Hippocampal formation (tissue), 2 donors: ENCODE measurements at places on chromosomes 3 and 15.

- no peak for DNase-seq
Observed at GRCh38 chr3:65130782-65131181, 443.0 kb upstream of the ADAMTS9 start.

DNA sequence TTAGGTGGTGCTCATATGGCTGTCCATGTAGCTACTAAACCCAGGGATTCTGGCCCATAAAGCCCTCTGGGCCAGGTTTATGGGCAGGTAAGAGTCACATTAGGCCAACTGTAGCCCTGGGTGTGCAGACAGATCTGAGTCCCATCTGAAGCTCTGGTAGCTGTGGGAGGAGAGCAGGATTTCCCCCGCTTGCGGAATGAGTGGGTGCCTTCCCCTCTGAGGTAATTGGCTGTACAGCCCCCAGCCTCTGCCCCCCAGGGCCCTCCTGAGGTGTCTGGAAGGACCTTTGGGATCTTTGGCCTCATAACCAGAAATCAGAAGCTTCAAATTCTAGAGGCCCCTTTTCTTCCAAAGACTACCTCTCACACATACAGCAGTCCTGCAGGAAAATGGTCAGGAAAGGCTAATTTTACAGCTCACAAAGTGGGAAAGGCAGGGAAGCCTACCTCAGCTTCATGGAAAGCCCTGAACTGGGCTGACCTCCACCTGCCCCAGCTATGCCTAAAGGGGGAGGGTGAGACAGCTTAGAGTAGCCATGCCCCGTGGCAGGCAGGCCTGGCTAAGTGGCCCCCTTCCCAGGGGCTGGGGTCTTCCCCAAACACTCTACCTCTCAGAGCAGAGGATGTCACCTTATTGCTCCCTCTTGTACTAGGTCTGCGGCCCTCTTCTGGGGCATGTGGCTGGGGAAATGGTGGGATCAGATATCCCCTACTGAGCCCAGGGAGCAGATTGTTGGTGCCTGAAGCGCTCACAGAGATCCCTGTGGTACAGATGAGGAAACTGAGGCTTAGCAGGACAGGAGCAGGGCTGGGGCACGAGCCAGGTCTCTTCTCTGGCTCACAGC lies 16.8 kb downstream of the HEMK1 start:
- no peak for DNase-seq

- DNase-seq: no peak
Observed at GRCh38 chr3:194296454-194297263, 54.5 kb downstream of the CPN2 start.

DNA sequence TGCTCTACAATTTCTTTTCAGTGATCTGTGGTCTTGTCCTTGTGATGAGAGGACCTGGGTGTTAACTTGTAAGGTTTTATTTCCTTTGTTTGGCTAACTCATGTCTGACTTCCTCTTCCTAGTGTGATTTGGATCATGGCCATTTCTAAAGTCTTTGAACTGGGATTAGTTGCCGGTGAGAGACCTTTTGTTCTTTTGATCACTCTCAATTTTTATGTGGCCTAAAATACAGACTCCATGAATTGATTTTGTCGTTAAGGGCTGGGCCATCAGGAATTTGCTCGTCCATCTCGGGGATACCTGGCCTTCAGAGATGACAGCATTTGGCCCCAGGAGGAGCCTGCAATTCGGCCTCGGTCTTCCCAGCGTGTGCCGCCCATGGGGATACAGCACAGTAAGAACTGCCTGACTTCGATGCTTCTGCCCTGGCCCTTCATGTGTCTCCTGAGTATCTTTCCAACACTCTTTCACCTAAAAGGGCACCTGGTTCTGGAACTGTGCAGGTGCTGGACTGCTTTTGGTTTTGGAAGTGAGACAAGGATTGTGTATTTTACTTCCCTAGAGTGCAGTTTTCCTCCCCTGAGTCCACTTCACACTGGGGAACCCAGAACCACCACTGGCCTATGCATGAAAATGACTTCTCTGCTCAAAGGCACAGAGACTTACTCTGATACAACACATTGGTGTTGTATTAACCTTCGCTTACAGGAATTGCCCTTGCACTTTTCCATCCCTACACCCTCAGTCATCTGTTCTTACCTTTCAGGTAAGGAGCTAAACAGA lies 13.1 kb upstream of the LRRC2 start:
- DNase-seq: no peak

DNA sequence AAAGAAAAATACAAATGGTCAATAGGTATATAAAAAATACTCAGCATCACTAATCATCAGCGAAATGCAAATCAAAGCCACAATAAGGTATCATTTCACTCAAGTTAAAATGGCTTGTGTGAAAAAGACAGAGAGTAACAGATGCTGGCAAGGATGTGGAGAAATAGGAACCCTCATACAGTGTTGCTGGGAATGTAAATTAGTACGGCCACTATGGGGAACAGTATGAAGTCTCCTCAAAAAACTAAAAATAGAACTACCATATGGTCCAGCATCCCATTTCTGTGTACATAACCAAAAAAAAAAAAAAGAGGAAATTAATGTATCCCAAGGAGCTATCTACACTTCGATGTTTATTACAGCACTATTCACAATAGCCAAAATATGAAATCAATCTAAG lies 98.1 kb upstream of the TGFBR2 start:
- DNase-seq: no peak

- no peak for DNase-seq
Observed at GRCh38 chr15:31598620-31599019, 272.0 kb downstream of the KLF13 start.

DNA sequence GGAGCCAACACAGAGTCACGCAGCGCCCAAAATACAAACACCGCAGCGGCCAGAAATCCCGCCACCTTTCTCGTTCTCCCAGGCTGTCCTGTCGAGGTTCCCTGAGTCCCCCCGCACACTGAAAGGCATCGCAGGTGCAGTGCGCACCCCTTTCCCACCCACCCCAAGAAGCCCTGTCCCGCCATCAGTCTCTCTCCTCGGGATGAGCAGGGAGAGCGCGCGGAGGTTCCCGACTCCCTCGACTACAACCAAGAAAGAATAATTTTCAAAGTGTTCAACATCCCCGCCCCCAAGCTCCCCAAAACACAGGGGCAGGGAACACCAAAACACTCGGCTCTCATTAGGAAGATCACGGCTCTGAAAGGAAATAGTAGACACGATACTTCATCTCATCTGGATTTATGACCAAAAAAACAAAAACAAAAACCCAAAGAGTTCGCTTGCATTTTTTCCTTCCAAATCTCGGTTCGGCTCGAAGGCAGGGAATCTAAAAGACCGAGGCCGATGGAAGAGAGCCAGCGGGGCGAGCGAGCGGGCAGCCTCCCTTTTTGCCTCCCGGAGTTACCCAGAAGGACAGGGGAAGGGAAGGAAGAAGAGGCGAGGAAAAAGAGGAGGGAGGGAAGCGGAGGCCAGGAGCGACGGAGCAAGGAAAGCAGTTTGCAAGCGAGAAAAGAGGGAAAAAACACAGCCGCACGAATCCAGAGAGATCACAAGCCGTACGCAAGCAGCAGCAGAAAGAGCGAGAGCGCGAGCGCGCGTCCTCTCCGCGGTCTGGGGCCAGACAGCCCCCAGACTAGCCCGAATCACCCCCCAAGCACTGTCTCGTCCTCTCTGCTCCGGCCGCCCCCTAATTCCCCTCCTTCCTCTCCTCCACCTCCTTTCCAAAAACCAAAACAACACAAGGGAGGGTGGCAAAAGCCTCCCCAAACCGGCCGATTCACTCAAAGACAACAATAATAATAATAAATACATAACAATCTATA lies 808 bp downstream of the BCL6 start:
- DNase-seq: peak; percentile 53

- no peak for DNase-seq
Observed at GRCh38 chr3:187274977-187275338, 16.6 kb downstream of the MASP1 start.

- no peak for DNase-seq
Observed at GRCh38 chr15:38642689-38643270, 78.2 kb upstream of the RASGRP1 start.

- DNase-seq: no peak
Observed at GRCh38 chr3:94564247-94564646, 501.4 kb downstream of the NSUN3 start.

- no peak for DNase-seq
Observed at GRCh38 chr3:178421069-178421468, 115.2 kb upstream of the KCNMB2 start.
